ENCODE measurements at places on chromosomes 16 and 17.

- DNase-seq = no peak
Observed at GRCh38 chr16:79639576-79640311, 39.2 kb upstream of the MAF start.

DNA sequence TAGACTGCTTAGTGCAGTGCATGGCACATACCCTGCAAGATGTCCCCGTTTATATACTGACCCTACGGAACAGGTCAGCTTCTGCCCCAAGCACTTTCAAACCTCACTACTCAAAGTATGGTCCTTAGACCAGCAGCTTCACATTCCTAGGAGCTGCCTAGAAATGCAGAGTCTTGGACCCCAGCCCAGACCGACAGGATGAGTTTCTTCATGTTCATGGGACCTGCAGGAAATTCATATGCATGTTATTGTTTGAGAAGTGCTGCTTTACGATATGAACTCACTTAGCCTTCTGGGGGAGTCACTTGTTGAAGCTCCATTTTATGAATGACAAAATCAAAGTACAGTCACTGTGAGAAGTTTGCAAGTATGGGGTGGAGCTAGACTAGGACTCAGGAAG lies 82.6 kb downstream of the DYNLRB2 start:
- no peak for DNase-seq

DNA sequence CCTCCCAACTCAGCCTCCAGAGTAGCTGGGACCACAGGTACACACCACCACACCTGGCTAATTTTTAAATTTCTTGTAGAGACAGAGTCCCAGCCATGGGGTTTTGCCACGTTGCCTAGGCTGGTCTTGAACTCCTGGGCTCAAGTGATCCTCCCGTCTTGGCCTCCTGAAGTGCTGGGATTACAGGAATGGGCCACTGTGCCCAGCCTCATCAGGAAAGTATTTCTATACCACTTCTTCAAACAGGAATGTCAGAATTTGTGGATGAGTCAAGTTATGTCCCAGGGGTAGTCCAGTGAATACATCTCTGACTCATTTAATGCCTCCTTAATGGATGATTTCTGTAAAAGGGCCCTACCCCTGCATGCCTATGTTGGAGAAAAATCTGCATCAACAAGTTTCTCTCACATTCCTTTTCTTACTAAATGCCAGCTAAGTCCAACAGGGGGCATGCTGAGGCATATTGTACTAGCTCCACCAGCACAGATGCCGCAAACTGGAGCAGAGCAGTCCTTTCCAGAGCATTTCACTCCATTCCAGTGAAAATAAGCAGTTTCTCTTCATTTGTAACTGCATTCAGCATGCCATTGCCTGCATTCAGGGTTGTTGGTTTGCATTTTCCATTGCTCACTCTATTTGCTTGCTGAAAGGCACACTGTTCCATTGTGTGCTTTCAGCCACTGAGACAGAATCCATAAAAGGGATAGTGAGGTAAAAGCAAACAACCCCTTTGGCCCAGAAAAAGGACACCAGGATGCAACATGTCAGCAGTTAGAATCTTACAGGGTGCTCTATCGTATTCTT lies 5.3 kb upstream of the CAVIN1 start:
- peak; percentile 25 for DNase-seq

- no peak for DNase-seq
Observed at GRCh38 chr17:15888436-15888835, 56.5 kb upstream of the ADORA2B start.

- no peak for DNase-seq
Observed at GRCh38 chr16:49195237-49195548, 86.4 kb downstream of the CBLN1 start.

- DNase-seq = no peak
Observed at GRCh38 chr16:55925242-55925641, 50.1 kb upstream of the CES5A start.

- no peak for DNase-seq
Observed at GRCh38 chr17:51016099-51016498, 104.6 kb downstream of the SPAG9 start.

DNA sequence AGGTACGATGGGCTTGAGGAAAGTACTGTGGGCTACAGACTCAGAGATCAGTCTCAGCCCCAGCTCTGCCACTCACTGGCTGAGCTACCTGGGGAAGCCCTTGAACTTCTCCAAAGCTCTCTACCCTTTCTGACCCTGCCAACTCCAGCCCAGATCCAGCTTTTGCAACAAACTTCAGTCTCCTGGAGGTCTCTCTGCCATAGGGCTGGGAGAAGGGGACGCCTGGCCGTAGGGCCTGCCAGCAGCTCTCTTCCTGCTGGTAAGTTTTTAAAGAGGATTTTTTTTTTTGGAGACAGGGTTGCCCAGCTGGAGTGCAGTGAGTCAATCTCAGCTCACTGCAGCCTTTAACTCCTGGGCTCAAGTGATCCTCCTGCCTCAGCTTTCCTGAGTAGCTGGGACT lies 11.5 kb downstream of the INPP5K start:
- DNase-seq = no peak

DNA sequence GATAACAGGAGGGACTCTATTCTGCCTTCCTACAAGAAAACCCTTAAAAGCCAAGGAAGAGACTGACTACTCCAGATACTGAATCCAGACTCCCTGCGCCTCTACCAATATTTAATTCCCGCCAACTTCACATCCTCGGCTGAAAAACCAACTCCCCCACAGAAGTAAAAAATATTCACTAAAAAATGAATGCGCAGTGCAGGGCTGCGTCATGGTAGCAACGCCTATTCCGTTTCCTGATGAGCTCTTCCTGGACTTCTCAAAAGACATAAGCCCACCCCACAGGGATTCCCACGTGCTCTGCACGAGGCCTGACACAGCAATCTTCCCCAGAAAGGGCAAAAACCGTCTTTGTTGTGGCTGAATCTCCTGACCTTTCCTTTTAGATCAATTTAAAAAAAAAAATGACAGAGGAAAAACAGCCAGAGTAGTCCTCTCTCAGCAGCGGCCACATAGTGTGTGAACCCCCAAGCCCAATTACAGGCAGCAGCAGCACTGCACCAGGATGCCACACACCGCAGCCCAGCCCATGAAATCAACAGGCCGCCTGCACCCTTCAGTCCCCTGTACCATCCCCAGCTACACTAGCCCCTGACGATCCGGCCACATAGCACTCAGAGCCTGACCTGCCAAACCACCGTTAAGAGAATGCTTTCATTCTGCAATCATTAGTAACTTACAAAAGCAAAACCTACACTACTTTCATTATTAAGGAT lies 23.9 kb downstream of the KLHDC4 start:
- no peak for DNase-seq

DNA sequence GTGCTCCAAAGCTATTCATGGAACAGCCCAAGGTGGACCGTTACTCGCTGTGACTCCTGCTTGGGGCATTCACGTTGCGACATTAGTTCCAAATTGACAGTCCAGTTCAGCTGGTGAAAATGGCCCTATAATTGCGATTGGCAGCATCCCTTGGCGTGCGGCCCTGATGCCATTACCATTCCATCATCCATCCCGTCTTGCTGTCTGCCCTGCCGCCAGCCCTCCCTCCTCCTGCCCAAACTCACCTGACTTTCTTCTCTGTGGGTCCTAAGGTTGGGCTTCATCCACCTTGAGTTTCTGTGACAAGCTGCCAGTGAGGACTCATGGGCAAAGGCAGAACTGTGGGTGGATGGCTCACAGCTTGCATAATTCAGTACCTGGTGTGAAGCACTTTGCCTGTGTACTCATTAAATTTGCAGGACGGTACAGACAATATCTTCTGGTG lies 104.6 kb downstream of the RPTOR start:
- DNase-seq = no peak

- no peak for DNase-seq
Observed at GRCh38 chr17:64145375-64145750, 15.4 kb upstream of the ERN1 start.

GRCh38 chr17:44314031-44314430 lies 5.6 kb downstream of the RUNDC3A start:
- no peak for DNase-seq

GRCh38 chr17:37729905-37730304 lies 15.0 kb downstream of the HNF1B start:
- no peak for DNase-seq

DNA sequence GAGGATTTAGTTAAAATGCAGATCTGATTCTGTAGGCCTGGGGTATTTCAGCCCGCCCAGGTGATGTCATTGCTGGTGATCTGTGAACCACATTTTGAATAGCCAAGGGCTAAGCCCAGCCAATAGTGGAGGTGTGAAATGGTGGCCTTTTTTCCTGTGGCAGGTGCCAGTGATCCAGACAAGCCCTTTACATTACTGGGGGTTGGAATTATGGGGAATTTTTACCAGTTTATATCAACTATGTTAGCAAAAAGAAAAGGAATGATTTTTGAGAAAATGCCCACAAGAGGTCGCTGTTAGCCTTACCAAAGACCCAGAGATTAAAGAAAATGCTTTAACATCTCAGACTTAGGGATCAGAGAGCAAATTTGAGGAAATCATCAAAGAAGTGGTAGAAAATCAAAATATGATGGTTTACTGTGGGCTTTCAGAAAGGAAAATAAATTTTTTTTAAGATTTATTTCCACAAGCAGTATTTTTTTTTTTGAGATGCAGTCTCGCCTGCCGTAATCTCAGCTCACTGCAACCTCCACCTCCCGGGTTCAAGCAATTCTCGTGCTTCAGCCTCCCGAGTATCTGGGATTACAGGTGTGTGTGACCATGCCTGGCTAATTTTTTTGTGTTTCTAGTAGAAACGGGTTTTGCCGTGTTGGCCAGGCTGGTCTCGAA lies 3.9 kb downstream of the VPS35L start:
- no peak for DNase-seq

- no peak for DNase-seq
Observed at GRCh38 chr17:80102664-80103448, 1.5 kb downstream of the GAA start.

GRCh38 chr17:52110923-52111581 lies 47.5 kb downstream of the CA10 start:
- no peak for DNase-seq

GRCh38 chr16:4913130-4913773 lies 23.7 kb downstream of the PPL start:
- DNase-seq = no peak

GRCh38 chr17:60941028-60941427 lies 263.4 kb downstream of the BCAS3 start:
- no peak for DNase-seq

DNA sequence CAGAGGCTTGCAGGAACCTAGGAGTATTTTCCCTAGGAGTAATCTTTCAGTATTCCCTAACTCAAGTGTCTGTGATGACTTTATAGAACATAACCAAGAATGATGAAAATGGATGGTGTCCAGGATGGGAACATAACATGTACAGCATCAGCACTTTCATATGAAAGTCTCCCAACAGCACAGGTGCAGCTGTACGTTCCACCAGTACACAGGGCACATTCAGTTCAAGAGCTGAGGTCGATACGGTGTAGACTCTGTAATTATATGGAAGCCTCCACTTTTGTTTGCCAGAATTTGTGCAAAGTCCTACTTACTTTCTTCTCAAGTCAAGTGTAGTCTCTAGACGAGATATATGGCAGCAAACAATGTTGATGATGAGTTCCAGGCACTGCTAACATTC lies 46.2 kb upstream of the CRYM start:
- no peak for DNase-seq
